ENCODE measurements at places on chromosomes 11 and 22. TPM values are rescaled to one million over a fixed set of nuclear protein-coding genes. Genes with fewer than 3 reads are reported as not detected.

The MFRP gene
- under 0.01 TPM for total RNA-seq

The ANGPTL5 gene
- not detected for total RNA-seq

The IRAG1 gene
- 12.7 TPM for total RNA-seq

The P2RY6 gene
- 0.97 TPM for total RNA-seq

The KLHL22 gene
- 61.0 TPM for total RNA-seq

The USP2 gene
- 0.32 TPM for total RNA-seq

The EXPH5 gene
- total RNA-seq: 3.4 TPM

The SCARF2 gene
- total RNA-seq: 40.1 TPM

The GLYAT gene
- not detected for total RNA-seq

The ACP2 gene
- total RNA-seq: 37.3 TPM

The SPTBN2 gene
- 0.81 TPM for total RNA-seq

The TYR gene
- 0.16 TPM for total RNA-seq

The PARVA gene
- total RNA-seq: 142 TPM

The RGL4 gene
- not detected for total RNA-seq

The PDE3B gene
- total RNA-seq: 3.6 TPM

The ENTHD1 gene
- total RNA-seq: not detected

The FUT4 gene
- total RNA-seq: 11.8 TPM

The CREB3L1 gene
- 69.4 TPM for total RNA-seq

The DRD2 gene
- not detected for total RNA-seq

The PAMR1 gene
- 40.1 TPM for total RNA-seq

The VWCE gene
- total RNA-seq: 3.4 TPM

The EIF3F gene
- total RNA-seq: 386 TPM

The APOL1 gene
- total RNA-seq: 3.3 TPM

The C11orf97 gene
- not detected for total RNA-seq

Data from hair follicle dermal papilla cell (primary cell).